ENCODE measurements at places on chromosomes 1 and 21. TPM values are rescaled to one million over a fixed set of nuclear protein-coding genes. Genes with fewer than 3 reads are reported as not detected.
A peak's percentile ranks its signal among the peaks of the same experiment; 100 is the strongest.

DNA sequence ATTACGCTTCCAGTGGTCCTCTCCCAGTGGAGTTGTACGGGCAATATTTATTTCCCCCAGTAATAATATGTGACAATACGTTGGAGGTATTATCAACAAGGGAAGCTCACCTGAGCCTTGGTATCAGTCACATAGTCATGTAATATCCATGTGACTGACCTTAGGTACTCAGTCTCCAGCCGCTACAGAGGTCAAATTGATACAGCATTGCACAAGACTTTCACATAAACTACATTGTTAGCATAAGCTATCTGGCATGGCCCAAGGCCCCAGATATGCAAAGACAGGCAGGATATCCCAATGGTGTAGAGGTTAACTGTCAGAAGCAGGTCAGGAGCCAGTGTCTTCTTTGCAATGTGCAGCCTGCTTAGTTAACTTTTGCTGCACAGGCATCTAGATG, 15.3 kb upstream of the CHIT1 start:
- H3K27me3 ChIP-seq: no peaks in the 10 kb centered on the region
- H3K27ac ChIP-seq: no peak overlapping the region
- no peaks in the 10 kb centered on the region for H3K36me3 ChIP-seq
- H3K4me3 ChIP-seq: no peak overlapping the region
- no peaks in the 10 kb centered on the region for H3K4me1 ChIP-seq

DNA sequence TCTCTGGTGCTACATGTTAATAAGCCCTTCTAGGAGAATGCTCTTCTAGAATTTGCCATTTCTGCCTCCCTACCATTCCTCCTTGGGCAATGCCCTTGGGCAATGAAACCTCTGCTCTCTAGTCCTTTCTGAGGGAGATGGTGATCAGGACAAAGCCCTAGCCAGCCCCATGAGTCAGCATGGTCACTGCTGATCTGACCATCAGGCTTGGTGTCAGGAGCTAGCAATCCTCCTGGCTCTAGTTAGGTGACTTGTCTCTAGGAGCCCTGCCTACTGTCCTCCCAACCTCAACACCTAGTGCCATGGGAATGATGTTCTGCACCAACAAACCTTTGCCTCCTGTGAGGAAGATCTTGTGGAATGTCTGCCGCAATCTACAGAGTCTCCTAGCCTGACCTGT, 89.8 kb downstream of the NMNAT2 start:
- H3K4me1 ChIP-seq: 0 out of 2 replicates have a peak, but pooled peaks cover 6% of the 10 kb centered on the region
- no peaks in the 10 kb centered on the region for H3K36me3 ChIP-seq
- DNase-seq: no peak
- H3K27ac ChIP-seq: no peak overlapping the region
- peaks cover 1% of the 10 kb centered on the region for H3K27me3 ChIP-seq

DNA sequence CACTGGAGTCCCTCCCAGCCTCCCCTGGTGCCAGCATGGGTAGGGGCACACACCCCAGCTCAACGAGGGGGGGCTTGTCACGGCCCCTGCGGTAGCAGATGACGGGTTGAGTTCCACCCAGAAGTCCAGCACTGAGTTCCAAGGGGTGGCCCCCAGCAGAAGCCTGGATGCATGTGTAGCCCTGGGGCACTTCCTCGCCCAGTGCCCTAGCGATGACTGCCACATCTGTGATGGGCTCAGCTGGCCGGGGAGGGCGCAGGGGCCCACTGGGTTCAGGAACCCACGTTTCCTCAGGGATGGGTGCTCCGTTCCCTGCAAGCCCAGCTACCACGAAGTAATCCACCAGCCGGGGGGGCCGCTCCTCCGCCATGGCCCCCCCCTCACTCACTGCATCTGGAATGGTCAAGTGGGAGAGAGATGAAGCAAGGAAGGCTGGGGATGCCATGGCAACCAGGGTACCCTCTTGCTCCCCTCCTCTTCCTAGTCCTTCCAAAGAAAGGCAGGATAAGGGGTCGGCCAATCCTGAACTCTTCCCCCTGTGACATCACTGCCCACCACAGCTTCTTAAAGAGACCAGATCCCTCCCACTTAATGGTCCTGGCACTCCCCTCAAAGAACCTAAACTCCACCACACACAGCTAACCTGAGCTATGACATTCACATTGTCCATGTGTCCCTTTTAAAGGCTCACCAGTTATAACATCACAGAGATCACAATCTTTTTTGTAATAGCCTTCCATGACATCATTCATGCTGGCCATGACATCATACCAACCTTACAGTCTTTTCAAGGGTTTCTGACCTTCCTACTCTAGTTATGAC, 2.3 kb downstream of the DENND4B start:
- no peak overlapping the region for H3K27ac ChIP-seq
- H3K36me3 ChIP-seq: peaks cover 57% of the 10 kb centered on the region
- H3K4me3 ChIP-seq: no peak overlapping the region

DNA sequence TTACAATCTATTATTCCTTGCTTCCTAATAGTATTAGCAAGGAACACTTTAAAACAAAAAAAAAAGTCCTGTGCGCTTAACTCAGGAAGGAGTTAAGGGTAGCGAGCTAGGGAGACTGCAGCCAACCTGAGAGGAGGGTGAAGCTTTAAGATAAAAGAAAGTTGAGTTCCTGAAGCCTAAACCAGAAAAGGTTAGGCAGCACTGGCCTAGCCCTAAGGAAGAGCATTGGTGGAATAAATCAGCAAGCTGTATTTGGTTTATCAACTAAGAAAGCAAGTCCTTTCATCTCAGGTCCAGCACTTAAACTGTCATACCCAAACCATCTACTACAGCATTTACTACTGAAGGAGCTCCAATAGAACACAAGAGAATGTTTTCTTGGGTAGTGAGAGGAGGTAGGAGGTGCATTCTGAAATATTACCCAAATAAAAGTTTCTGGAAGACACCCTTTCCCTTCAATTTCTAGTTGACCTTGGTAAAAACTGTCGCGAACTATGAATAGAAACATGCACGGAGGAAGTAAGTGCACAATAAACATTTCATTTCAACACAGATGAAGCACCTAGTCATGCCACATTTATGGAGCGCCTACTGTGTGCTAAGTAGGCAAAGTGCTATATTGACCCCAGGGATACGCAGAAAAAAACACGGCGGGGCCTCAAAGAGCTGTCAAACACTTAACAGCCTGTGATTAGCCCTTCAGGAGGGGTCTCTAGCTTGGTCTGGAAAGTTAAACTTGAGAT, 1.3 kb downstream of the GLRX2 start:
- H3K4me1 ChIP-seq: peaks cover 7% of the 10 kb centered on the region
- H3K27me3 ChIP-seq: no peaks in the 10 kb centered on the region
- peak overlapping the region; percentile 94 for H3K27ac ChIP-seq
- peaks cover 24% of the 10 kb centered on the region for H3K36me3 ChIP-seq

The GJB5 gene
- polyA plus RNA-seq: not detected

GRCh38 chr1:223887747-223888418, 42.1 kb upstream of the TP53BP2 start:
- peak overlapping the region; percentile 69 for H3K27ac ChIP-seq
- no peaks in the 10 kb centered on the region for H3K27me3 ChIP-seq
- H3K36me3 ChIP-seq: no peaks in the 10 kb centered on the region

The ETV3L gene
- polyA plus RNA-seq: not detected

DNA sequence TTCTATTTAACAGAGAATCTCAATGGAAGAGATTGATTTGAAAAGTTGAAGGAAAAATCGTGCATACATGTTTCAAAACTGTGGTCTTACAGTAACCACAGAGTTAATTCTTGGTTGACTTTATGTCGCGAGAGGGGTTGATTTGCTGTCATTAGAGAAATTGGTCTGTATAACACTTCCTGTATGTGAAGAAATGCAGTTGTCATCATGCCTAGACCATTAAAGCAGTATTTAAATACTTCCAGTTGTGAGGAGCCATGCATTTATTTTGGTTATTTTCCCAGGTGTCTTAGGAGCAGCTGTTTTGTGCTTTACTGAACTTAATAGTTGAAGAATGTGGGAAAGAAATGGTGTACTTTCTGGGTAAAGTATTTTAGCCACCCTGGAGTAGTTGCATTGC, 76.2 kb downstream of the NFIA start:
- no peak for DNase-seq
- H3K36me3 ChIP-seq: no peaks in the 10 kb centered on the region
- H3K4me3 ChIP-seq: no peak overlapping the region
- H3K27ac ChIP-seq: peak overlapping the region; percentile 89

The POGZ gene
- 23.9 TPM for polyA plus RNA-seq

The CHRM3 gene
- 0.16 TPM for polyA plus RNA-seq

The CBR1 gene
- 125 TPM for polyA plus RNA-seq

The WDR64 gene
- polyA plus RNA-seq: not detected

The MYOG gene
- polyA plus RNA-seq: not detected

GRCh38 chr1:167714098-167714438, 7.7 kb upstream of the MPZL1 start:
- H3K4me3 ChIP-seq: peak overlapping the region; percentile 83
- H3K36me3 ChIP-seq: no peaks in the 10 kb centered on the region
- peaks cover 8% of the 10 kb centered on the region for H3K27me3 ChIP-seq
- DNase-seq: no peak
- peaks cover 5% of the 10 kb centered on the region for H3K4me1 ChIP-seq
- peak overlapping the region; percentile 70 for H3K27ac ChIP-seq

The AMY2A gene
- polyA plus RNA-seq: not detected

- no peak for DNase-seq
- no peaks in the 10 kb centered on the region for H3K27me3 ChIP-seq
- H3K36me3 ChIP-seq: no peaks in the 10 kb centered on the region
- peaks cover 11% of the 10 kb centered on the region for H3K4me1 ChIP-seq
- H3K27ac ChIP-seq: no peak overlapping the region
These were observed 4.0 kb downstream of the CFAP45 start for GRCh38 chr1:159895836-159896545.

DNA sequence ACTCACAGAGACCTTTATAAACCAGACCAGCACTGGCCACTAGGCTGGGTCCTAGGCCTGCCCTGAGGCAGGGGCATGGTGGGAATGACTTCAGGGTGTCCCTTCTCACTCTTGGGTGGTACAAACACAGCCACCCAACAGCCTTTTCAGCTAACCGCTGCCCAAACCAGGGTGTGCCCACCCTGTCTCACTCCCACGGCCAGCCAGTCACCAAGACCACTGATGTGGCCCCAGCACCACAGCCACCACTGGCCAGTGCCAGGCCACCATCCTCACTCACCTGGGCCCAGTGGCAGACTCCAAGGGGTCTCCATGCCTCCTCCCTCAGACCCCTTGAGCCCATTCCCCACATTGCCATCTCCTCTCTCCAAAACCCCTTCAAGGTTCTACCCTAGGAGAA, 27.8 kb downstream of the TAS1R2 start:
- peaks cover 19% of the 10 kb centered on the region for H3K4me1 ChIP-seq
- H3K36me3 ChIP-seq: no peaks in the 10 kb centered on the region
- H3K4me3 ChIP-seq: no peak overlapping the region
- no peaks in the 10 kb centered on the region for H3K27me3 ChIP-seq

The LCE2A gene
- polyA plus RNA-seq: not detected

The GLIS1 gene
- 0.05 TPM for polyA plus RNA-seq

The BACE2 gene
- polyA plus RNA-seq: 21.8 TPM

The ARHGAP29 gene
- 20.1 TPM for polyA plus RNA-seq

The IL23R gene
- polyA plus RNA-seq: not detected

The CD1E gene
- not detected for polyA plus RNA-seq

DNA sequence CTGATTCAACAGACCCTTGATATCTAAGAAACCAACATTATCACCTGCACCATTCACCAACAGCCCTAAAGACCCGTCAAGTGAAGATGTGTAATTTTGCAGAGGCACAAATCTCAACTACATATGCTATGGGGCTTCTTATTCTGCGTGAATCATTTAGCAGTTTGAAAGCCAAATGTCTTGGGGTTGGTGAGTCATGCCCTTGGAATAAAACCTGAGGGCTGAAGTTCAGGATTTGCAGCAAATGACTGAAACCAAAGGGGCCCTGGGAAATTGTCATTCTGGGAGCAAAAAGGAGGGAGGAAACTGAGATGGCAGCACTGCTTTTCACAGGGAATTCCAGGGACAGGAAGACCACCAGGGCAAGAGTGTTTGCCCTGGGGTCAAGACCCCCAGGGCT, 79.2 kb upstream of the TNR start:
- no peaks in the 10 kb centered on the region for H3K36me3 ChIP-seq
- H3K4me3 ChIP-seq: no peak overlapping the region

Data from SK-N-SH (cell line).